T-helper 1 cell treated with Interleukin-12 subunit alpha and Interleukin-12 subunit beta and Interleukin-4 antibody, amounts not matched to agents 30 ng/mL and 1 ng/mL, for 36 hours (primary cell): ENCODE measurements at places on chromosomes 2 and 18. TPM values are rescaled to one million over a fixed set of nuclear protein-coding genes. Genes with fewer than 3 reads are reported as not detected.

The NDC80 gene
- total RNA-seq = 48.9 and 51.3 TPM in 2 replicates

The GPBAR1 gene
- total RNA-seq = 1.5 and 1.8 TPM in 2 replicates

The ZSWIM2 gene
- not detected in 2 replicates for total RNA-seq

The UBE2E3 gene
- 36.3 and 41.5 TPM in 2 replicates for total RNA-seq

The RELCH gene
- 47.8 and 49.3 TPM in 2 replicates for total RNA-seq

The STK39 gene
- total RNA-seq = 33.4 and 34.1 TPM in 2 replicates

The L3MBTL4 gene
- 0.68 and 1.1 TPM in 2 replicates for total RNA-seq

The GRB14 gene
- total RNA-seq = not detected in 2 replicates

The LCT gene
- total RNA-seq = 0.49 and 0.74 TPM in 2 replicates

The NFU1 gene
- total RNA-seq = 17.2 and 17.9 TPM in 2 replicates

The MALL gene
- total RNA-seq = 0.20 TPM in 1 of 2 replicates, not detected in the other

The RAB6C gene
- not detected in 2 replicates for total RNA-seq

The RAD51AP2 gene
- total RNA-seq = not detected in 2 replicates
